ENCODE measurements at places on chromosomes 1 and 21.

DNA sequence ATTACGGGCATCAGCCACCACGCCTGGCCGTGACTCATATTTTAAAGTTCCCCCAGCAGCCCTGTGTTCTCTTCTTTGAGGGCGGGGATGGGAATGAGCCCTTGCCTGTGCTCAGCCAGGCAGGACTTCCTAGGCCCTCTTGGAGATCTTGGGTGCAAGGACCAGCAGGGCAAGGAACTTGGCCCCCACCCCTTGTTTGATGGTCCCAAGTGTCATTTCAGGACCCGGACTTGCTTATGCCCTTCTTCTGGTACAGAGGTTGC, 9.3 kb downstream of the RASSF5 start:
- DNase-seq, result no peak

GRCh38 chr1:161702250-161702649, 4.8 kb upstream of the FCRLA start:
- DNase-seq, result no peak

DNA sequence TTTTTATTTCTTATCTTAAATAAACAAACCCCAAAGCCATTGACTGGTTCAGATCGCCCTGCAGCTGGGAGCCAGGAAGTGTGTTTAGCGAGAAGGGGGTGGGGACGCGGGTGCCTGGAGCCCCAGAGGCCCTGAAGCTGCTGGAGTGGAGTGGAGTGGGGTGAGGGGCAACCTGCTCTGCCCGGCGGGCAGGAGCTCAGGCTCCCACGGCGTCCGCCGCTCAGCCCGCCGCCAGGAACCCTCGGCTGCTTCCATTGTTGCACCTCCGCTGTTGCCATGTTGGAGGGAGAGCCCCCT, 673 bp downstream of the PIK3C2B start:
- DNase-seq, result no peak

- no peak for DNase-seq
Observed at GRCh38 chr1:172397633-172398032, 22.9 kb upstream of the C1orf105 start.

DNA sequence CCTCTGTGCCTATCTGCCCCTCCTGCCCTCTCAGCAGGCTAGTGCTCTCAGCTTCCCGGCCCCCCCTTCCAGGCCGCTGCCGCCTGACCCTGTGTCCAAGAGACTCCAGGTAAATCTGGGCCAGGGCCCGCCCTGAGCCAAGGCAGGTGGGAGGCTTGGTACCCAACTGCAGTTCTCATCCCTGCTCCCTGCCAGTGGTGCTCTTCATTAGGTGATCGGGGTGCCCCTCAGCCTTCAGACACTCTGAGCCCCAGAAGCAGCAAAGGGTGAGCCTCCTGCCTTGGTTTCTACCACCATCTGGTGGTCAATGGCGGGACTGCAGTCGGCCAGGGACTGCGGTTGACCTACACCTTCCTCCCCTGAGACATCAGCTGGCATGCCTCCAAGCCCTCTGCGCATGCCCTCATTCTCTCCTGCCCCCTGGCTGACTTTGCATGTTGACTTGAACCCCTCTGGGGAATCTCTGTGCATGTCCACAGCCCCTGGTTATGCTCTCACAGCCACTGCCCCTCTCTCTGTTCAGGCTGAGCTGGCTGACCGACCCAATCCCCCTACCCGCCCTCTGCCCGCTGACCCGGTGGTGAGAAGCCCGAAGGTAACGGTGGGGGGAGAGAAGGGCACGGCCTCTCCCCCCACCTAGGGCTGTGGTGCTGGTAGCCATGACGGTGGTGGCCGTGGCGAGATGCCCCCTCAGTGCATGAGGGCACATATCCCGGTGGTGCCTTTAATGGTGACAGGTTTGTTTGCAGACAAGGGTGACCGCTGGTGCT, 2.0 kb upstream of the EFNA4 start:
- DNase-seq, result peak; percentile 83

- DNase-seq, result no peak
Observed at GRCh38 chr1:18072066-18072465, 35.5 kb upstream of the IGSF21 start.

- no peak for DNase-seq
Observed at GRCh38 chr1:229578168-229579058, 19.9 kb upstream of the ABCB10 start.

GRCh38 chr1:204127597-204128242, 24.1 kb downstream of the ETNK2 start:
- DNase-seq, result peak; percentile 93

DNA sequence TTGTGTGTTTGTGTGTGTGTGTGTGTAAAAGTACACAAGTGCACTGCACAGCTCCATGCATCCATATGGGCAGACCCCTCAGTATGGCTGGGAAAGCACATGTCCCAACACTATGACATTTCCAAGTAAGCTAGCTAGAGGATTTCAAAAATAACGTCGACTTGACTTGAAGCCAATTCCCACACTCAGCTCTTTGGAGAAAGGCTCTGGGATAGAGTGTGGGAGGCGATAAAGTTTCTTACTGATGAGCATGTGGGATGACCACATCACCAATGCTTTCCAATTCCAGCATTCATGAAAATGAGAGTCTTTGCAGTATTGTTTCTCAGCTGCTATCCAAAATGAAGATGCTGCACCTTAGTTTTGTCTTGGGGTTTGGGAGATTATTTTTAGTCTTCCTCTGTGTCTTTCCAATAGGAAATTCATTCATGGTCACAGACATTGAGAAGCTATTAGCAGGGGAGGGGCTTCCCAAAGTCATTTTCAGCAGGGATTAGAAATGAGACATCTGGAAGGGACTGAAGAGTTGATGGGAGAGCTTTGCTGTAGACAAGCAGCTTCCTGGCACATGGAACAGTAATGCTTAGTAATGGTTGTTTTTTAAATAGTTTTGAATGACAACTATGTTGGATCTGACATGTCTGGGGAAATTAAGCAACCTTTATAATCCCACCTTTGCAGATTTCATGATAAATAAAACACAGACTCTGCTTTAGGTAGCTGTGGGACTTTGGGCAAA, 143.5 kb downstream of the ASTN1 start:
- DNase-seq, result no peak

DNA sequence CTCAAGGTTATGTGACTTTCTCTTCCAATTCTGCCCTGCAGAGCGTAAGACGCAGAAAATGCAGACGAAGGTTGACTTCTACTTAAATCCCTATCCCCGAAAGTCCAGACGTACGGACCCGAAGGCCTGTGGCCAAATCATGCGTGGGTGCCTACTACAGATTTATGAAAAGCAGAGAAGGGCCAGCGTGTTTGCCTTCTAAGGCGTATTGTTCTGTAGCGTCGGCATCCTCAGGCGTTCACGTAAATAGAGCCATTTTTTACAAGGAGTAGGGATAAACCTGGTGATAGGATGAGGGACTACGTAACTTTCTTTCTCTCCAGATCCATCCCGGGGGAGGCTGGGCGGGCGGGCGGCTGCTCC, 222 bp upstream of the GIPC2 start:
- DNase-seq, result no peak

DNA sequence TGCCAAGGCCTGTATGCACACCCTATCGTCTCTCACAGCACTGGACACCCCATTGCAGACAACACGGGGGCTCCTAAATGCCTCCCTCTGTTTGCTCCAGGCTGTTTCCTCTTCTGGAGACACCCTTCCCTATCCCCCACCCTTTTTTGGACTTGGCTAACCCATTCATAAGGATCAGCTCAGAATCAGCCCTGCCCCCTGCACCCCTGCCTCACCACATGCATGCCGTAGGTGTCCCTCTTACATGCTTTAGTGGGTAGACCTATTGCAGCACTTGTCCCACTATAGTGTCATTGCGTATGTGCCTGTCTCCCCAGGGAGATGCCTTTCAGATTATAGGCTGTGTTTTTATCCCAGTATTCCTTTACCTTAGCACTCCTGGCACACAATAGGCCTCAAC, 30.9 kb downstream of the OPTC start:
- DNase-seq, result no peak

DNA sequence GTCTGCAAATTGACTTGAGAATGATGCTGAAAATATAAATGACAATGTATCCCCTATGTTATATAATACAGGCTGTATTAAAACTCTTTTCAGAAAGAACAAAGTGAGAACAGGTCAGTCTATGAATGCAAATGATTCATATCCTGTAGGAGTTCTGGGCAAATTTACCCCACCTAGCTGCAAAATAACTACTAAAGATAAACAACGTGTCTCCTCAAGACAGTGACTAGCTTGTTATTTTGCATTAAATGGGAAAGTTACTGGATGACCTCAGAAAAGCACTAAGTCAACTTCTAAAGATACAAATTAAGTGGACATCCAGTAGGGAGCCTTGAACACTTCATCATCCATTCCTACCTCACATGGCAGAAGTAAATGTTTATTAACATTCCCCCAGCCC, 11.1 kb downstream of the RNF19B start:
- DNase-seq, result peak; percentile 71

DNA sequence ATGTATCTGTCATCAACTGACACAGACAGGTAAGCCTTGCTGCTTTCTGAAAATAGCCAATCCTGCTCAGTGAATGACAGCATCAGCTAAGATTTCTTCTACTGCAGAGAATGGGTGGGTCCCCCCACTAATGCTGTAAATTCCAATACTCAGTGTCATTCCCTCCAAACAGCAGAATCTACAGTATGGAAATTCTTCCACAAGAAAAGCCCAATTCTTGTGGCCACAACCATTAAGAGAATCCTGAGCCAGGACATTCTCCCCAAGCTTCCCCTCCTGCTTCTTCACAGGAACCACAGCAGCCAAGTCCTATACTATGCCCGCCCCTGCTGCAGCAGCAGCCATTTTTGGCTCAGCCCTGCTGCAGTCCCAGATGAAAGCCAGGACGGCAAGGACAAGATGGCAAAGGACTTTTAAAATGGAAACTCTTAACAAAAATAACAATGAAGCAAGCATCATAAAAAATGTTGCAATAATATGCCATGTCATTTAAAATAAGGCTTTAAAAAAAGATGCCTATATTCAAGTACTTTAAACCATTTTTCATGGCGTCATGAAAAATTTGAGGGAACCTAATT, 26.8 kb downstream of the EIF4G3 start:
- peak; percentile 91 for DNase-seq

DNA sequence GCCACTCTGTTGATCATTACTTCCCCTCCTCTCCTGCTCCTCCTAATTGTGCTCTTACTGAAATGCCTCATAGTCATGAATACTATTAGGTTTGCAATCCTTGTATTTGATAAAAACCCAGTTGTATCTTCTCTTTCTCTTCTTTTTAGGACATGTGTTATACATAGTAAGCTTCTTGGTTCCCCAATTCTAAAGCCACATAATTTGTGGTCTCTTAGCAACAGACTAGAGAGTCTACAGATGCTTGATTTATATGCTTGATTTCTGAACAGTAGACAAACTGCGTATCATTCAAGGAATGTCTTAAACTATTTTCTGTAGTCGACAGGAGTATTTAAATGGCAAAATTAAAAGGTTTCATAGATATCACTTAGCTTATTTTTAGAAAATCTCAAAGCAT, 1598.9 kb downstream of the PLA2G4A start:
- DNase-seq, result no peak

DNA sequence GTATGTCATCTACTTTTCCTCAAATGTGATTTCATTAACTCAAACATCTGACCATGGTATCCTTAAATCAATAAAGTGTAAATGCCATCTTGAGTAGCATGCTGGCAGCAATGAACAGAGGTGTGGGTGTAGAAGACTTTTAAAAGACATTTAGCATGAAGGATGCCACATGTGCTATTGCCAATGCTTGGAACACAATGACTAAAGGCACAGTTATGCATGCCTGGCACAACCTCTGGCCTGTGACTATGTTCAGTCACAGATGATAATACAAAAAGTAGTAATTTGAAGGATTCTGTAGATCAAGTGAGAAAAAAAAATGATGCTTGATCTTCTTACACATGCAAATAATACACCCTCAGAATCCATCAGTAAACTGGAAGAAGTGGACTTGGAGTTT, 938.9 kb upstream of the ADGRL4 start:
- no peak for DNase-seq

DNA sequence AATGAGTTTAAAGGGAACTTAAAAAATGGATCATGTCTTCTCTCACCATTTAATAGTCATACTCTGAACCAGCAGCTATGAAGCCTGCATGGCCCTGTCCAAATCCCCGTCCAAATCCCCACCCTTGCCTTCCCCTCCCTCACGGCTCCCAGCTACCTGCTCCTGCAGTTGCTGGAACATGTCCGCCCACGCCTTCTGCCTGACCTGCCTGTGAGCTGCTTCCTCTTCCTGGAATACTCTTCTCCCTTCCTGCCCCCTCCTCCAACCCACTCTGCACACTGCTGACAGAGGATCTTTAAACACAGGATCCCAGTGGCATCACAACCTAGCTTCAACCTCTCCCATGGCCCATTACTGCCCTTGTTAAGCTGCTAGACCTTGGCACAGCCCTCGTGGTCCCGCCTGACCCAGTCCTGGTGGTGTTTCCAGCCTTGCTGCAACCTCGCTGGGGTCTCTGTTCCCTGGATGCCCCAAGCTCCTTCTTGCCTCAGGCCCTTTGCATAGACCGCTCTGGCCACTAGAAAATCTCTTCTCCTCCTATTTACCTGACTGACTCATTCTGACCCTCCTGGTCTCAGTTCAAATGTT, 118.3 kb downstream of the PTPRU start:
- DNase-seq, result no peak

DNA sequence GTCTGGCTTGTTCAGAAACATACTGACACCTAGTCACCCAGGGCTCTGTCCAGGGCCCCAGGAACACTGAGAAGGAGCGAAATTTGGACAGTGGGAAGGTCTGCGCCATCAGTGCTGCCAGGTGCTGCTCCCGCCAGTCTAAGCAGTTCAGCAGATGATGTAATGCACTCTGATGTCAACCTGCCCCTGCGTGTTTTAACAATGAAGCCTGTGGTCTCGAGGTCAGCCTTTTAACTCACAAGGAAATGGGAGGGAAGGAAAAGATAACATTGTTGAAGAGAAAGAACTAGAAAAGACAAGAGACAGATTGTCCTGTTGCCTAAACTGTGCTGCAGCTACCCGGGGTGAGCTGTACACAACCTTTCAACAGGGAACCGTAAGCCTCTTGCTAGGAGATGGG, 126.6 kb upstream of the IFFO2 start:
- DNase-seq, result no peak

DNA sequence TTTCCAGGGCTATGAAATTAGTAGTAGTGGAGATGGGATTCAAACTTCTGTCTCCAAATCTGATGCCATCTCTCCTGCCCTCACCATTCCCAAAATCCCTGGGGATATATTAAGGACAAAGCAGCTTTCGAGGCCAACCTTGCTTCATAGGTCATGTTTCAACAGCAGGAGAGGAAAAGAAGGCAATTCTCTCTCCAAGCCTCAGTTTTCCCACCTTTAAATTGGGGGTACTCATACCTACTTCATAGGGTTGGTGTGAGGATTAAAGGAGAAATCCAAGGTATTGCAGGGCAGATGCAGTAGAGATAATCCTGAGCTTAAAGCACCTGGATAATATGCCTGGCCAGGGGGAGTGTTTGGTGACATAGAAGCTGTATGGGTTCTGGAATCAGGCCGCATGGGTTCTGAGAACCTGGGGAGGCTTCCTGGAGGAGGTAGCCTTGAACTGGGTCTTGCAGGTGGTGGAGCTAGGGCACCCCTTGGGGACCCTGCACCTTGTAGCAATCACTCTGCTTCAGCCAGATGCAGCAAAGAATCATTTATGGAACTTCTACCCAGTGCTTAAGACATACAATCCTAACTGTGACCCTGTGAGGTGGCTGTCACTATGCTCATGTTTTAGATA, 10.7 kb upstream of the IFFO2 start:
- no peak for DNase-seq

- DNase-seq, result peak; percentile 70
Observed at GRCh38 chr1:19676438-19676922, 11.8 kb downstream of the HTR6 start.

Data from RWPE1 (cell line).